Stimulated activated CD4-positive, alpha-beta T cell treated with anti-CD3 and anti-CD28 coated beads, Interleukin-12 subunit alpha, Interleukin-12 subunit beta, amount 100 ng/mL, for 48 hours (primary cell): ENCODE measurements at places on chromosomes 3 and 15.

GRCh38 chr3:196517162-196517800 lies 2.1 kb upstream of the SMCO1 start:
- no peak for DNase-seq

DNA sequence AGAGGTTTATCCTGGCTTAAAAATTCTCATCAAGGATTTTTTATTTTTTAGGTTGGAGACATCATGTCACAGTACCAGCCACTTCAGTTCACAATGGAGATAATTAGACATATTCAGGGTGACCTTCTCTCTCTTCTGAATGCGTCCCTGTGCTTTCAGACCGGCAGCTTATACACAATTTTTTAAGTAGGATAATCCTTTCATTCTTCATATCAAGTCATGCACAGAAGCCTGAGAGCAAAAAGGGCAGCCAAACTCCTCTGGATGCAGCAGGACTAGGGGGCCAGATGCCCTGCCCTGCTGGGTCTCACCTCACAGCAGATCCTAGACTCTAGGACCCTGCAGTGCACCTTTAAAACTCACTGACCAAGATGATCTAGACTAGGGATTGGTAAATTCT lies 210.4 kb downstream of the ERC2 start:
- no peak for DNase-seq

DNA sequence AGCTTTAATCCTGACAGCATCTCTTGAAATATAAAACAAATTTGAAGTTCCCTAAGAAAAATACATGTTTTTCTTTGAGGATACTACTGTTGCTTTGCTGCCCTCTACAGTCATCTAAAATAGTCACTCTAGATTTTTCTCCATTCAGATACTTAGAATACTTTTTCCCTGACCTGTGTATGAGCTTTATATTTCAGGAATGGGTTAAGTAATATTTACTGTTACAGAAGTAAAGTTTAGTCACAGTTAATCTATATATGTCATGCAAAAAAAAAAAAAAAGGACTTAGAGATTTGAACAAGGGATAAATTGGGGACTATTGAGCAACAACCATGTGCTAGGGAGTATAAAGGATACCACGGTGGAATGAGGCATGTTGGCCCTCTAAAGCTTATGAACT lies 8.8 kb downstream of the NECTIN3 start:
- DNase-seq = no peak

- no peak for DNase-seq
Measured at GRCh38 chr3:45910892-45911291, 24.5 kb downstream of the CCR9 start.

- DNase-seq = no peak
Measured at GRCh38 chr3:136632625-136633081, 119.5 kb downstream of the STAG1 start.

GRCh38 chr3:14522768-14523167 lies 17.4 kb downstream of the GRIP2 start:
- no peak for DNase-seq

GRCh38 chr3:31294430-31295149 lies 238.1 kb upstream of the STT3B start:
- no peak for DNase-seq

DNA sequence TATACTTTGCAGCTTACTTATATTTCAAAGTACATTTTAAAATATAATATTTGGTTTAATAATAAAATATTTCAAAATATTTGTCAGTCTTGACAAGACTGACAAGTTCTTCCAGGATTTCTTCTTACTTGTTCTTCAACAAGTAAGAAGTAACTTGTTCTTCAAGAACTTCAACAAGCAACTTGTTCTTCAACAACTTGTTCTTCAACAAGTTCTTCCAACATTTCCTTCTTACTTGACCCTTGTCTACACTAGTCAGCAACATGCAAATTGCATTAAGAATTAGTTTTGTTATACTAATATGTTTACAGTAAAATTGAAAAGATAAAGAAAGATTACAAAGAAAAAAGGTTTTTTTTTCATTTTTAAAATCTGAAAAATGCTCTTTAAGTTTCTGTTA lies 731.7 kb downstream of the NSUN3 start:
- DNase-seq = no peak

DNA sequence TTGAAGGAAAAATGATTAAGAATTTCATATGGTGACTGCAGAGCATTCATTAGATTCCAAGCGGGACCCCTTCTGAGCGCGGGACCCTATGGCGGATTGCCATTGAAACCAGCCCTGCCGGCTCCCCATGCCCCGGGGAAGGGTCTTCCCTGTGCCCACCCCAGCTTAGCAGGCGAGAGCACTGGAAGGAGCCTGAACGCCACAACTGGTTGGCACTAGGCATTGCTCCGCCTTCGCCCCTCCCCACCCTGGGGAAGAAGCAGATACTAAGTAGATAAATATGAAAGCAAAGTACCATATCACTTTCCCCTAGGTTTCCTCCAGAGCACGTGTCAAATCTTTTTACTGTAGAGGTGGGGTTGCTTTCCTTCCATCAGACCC lies 70.7 kb downstream of the CYP19A1 start:
- no peak for DNase-seq

DNA sequence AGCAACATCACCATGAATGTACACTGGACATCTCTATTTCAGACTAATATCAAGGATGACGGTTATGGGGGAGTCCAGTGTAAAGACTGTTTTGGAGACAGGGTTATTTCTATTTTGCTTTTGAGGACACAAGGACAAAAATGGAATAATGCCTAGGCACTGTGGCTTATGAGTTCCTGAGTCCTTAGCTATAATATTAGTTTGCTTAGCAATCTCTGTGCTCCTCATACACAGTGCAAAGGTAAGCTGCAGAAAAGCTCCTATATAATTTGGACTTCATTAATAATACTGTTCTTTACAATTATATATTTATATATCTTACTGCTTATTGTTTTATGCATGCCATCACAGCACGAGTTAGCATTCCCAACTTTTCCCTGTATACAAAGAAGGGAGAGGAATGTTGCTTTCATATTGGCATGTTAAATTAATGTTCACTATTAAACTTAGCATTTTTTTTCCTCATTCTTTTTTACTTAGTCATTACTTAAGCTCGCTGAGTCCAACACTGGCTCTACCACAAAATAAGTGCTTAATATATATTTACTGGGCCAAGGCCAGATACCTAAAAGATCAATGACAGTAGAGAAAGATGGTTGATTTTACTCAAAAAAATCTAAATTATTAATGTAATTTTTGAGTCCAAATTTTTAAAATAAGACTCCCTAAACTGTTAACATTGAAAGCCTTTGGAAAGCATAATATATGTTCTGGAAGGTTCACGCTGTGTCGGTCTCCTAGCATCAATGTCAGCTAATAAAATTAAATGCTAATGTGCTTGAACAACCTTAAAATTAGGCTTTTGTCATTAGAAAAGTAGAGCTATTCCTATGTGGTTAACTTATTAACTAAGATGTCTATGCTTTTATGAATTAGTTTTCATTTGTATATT lies 13.8 kb downstream of the THBS1 start:
- no peak for DNase-seq

DNA sequence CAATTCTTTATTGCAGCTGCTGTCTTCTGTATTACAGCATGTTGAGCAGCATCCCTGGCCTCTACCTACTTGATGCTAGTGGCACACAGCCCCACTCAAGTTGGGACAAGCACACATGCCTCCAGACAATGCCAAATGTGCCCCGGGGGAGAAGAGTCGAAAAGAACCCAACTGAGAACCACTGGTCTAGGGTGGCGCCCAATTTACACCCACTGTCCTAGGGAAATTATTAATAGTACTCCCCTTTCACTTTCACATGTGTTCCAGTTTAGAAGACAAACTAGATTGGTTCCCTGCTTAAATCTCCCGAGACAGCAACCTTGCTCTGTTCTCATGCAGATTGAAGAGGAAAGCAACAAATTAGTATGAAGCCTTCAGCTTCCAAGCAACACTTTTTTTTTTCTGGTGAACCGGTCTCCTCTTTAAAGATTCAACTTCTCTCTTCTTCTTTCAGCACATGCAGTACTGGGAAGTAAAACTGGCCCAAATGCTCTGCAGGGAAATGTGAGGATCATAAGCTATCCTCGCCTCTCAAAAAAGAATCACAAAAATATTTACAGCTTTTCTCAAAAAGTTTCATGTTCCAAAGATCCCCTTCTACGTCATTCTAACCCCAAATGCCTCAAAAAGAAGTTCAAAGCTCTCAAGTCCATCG lies 823.9 kb upstream of the CFAP20DC start:
- DNase-seq = no peak
